ENCODE measurements at places on chromosomes 16 and 17.

- no peak for DNase-seq
Measured at GRCh38 chr16:64391063-64391600, 730.7 kb downstream of the CDH11 start.

- DNase-seq = no peak
Measured at GRCh38 chr16:31134091-31134571, 1.4 kb downstream of the PRSS8 start.

- no peak for DNase-seq
Measured at GRCh38 chr17:43312011-43312410, 78.2 kb upstream of the RNU2-1 start.

GRCh38 chr16:50303041-50303604, 36.8 kb downstream of the ADCY7 start:
- DNase-seq = peak; percentile 38

GRCh38 chr16:74465851-74466685, 44.8 kb upstream of the CLEC18B start:
- DNase-seq = no peak

GRCh38 chr16:21603928-21604327, 4.6 kb downstream of the METTL9 start:
- no peak for DNase-seq

DNA sequence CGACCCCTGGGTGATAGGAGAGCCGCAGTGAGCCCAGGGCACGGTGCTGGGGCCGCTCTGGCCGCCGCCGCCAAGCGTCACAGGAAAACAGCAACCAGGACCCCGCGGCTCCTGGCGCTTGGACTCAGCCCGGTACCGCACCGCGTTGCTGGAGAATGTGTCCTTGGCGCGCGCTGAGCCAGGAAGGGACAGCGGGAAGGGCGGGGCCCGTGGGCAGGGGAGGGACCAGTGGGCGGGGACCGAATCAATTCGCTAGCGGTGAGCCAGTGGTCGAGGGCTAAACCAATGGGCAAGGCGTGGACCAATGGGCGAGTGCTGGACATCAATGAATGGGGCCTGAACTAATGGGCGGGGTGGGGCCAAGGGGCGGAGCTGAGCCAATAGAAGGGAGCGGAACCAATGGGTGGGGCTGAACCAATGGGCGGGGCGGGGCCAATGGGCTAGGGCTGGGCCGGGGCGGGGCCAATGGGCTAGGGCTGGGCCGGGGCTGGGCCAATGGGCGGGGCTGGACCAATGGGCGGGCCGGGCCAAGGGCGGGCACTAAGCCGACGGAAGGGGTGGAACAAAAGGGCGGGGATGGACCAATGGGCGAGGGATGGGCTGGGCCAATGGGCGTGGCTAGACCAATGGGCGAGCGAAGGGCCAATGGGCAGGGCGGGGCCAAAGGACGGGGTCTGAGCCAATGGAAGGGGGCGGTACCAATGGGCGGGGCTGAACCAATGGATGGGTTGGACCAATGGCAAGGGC, 6.3 kb upstream of the FLYWCH1 start:
- peak; percentile 97 for DNase-seq

GRCh38 chr16:14194721-14195120, 123.6 kb downstream of the MRTFB start:
- no peak for DNase-seq

DNA sequence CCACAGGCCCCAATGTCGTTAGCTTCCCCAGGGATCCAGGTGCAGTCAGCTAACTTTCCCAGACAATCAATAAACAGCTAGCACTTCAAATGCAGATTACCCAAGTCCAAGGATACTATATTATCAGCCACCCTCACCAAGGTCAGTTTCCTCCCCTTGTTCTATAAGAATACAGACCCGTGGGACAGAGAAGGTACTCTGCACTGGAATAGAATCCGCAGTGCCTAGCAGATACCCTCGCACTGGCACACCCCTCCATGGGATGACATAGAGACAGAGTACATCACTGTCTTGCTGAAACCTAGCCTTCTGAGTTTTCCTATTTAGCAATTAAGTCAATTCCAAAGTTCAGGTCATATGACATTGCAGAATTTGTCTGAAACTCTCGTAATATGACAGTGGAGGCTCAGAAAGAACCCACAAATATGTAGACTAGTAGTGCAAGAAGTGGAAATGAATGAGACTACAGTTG, 40.0 kb upstream of the ABCA10 start:
- DNase-seq = no peak

DNA sequence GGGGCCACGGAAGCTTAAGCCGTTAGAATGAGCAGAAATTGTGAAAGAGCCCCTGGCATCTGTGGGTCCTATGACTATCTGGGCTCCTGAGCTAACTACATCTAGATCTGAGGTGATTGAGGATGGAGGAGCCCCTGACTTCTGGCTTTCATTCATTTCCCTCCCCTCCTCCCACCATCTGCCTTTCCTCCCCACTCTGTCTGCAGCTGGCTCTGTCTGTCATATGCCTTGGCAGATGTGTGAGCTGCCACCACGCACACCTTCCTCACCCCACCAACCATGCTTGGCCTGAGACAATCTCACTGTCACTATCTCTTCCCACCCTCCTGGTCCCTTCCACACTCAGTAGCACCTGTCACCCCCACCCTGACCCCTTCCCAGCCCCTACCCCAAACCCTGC, 5.1 kb downstream of the CD300E start:
- DNase-seq = no peak

GRCh38 chr16:10745841-10746240, 2.2 kb downstream of the NUBP1 start:
- DNase-seq = no peak

DNA sequence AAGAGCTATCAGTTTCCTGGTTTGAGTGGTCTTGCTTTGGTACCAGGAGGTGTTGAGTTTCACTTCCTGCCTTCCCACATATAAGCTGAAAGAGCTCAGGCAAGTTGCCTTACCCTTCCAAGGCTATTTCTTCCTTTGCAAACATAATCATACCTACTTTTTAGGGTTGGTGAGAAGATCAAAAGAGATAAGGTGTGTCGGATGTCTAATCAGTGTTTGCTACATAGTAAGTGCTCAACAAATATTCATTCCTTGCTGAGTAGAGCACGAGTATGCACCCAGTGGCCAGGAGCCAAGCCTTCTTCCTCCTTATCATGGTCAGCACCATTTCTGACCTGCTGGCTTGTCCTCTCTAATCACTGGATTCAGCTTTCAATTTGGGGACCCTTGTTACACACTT, 12.7 kb upstream of the TMEM98 start:
- DNase-seq = no peak

- DNase-seq = peak; percentile 30
Measured at GRCh38 chr16:49469930-49470451, 96.4 kb downstream of the C16orf78 start.

- DNase-seq = no peak
Measured at GRCh38 chr17:34378664-34379101, 15.7 kb upstream of the CCL1 start.

DNA sequence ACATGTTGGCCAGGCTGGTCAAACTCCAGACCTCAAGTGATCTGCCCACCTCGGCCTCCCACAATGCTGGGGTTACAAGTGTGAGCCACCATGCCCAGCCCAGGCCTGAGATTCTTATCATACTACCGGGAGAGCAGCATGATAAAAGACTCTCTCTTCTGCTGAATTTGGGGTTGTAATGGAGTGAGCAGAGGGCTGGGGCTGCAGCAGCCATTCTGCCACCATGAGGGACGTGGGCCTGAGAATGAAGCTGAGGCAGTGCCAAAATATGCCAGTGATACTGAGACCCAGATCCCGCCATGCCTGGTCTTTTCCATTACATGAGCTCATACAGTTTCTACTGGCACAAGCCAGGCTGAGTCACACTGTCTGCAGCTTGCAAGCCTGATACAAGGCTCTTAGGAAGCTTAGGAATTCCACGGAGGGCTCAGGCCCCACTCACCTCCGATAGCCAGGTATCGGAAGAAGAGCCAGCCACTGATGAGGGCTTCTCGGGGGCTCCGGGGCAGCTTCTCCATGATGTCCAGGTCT, 19.6 kb upstream of the P2RX1 start:
- no peak for DNase-seq

DNA sequence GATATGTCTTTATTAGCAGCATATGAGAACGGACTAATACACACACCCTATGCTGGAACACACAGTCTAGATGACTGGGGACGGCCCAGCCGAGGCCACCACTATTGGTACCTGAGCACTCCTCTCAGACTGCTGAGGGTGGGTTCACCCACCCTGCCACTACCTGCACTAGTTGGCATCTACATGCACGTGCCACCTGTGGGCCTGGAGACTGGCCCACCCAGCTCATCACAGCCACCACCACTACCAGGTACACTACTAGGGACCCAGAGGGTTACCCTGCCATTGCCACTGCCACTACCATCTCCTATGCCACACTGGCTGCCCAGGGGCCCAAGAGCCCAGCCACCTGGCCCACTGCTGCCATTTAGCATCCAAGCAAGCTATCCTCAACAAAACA, 32.5 kb downstream of the MEAK7 start:
- no peak for DNase-seq

GRCh38 chr17:73305845-73306836, 5.7 kb downstream of the CDC42EP4 start:
- no peak for DNase-seq

- DNase-seq = no peak
Measured at GRCh38 chr16:31200821-31201568, 1.6 kb downstream of the PYCARD start.

DNA sequence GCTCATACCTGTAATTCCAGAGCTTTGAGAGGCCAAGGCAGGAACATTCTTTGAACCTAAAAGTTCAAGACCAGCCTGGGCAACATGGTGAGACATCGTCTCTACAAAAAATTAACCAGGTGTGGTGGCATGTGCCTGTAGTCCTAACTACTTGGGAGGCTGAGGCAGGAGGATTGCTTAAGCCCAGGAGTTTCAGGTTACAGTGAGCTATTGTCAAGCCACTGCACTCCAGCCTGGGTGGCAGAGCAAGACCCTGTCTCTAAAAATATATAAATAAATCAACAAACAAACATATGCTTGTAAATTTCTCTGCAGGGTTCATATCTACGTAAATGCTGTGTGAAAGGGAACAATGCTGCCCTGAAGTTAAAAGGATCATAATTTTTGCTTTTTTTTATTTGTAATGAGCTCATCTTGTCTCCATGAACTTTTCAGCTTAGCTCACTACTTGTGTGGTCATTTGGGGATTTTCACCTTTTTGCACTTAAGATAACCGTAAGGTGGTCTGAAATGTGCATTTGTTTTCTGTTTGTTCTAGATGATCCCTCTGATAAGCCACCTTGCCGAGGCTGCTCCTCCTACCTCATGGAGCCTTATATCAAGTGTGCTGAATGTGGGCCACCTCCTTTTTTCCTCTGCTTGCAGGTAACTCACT, 16.4 kb downstream of the TADA2A start:
- no peak for DNase-seq

DNA sequence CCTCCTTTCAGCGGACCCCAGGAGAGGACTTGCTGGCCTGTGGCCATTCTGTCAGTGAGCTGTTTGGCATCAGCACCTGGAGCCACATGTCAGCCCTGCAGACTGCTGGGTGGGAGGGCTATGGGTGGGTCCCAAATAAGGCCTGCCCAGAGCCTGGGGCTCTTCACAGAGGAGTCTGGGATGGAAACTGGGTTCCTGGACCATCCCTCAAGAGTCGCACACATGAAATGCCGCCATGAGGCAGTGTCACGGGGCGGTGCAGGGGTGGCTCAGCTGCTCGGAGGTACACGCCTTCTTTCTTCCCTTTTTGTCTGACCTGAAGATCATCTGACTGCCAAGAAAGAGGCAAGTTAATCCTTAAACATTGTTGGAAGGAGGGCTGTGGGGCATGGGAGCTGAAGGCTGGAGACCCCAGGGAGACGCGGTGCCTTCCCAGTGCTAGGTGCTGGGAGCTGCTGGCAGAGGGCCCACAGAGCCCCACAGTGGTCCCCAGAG, 14.8 kb downstream of the MPRIP start:
- no peak for DNase-seq

GRCh38 chr16:59044616-59045015, 310.5 kb upstream of the GOT2 start:
- DNase-seq = no peak

Data from ecto neural progenitor cell (in vitro differentiated cells).